Fibroblast of lung (primary cell): ENCODE measurements at places on chromosomes 5 and 9. TPM values are rescaled to one million over a fixed set of nuclear protein-coding genes. Genes with fewer than 3 reads are reported as not detected.

DNA sequence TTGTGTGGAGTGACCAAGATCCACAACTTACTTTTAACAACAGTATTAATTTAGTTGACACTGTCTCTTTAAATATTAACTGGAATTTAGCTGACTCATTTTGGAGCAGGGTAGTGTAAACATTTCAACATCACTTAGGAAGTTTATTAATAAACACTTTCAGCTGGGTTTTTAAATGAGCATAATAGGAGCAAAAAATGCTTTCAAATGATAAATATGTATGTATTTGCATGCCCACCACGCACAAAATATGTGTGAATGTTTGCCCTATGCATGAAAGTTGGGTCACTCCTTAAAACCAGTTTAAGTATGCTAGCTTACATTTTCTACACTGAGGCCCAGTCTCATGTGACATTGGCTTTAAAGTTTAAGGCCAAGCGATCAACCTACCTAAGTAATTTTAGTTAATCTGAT lies 2.9 kb downstream of the ZFAND5 start:
- DNase-seq, result peak; percentile 76

- DNase-seq, result no peak
Observed at GRCh38 chr9:15549611-15550010, 3.2 kb upstream of the CCDC171 start.

- DNase-seq, result no peak
Observed at GRCh38 chr9:136657974-136658848, 4.5 kb upstream of the EGFL7 start.

GRCh38 chr5:132595624-132596023 lies 38.8 kb downstream of the RAD50 start:
- DNase-seq, result no peak

DNA sequence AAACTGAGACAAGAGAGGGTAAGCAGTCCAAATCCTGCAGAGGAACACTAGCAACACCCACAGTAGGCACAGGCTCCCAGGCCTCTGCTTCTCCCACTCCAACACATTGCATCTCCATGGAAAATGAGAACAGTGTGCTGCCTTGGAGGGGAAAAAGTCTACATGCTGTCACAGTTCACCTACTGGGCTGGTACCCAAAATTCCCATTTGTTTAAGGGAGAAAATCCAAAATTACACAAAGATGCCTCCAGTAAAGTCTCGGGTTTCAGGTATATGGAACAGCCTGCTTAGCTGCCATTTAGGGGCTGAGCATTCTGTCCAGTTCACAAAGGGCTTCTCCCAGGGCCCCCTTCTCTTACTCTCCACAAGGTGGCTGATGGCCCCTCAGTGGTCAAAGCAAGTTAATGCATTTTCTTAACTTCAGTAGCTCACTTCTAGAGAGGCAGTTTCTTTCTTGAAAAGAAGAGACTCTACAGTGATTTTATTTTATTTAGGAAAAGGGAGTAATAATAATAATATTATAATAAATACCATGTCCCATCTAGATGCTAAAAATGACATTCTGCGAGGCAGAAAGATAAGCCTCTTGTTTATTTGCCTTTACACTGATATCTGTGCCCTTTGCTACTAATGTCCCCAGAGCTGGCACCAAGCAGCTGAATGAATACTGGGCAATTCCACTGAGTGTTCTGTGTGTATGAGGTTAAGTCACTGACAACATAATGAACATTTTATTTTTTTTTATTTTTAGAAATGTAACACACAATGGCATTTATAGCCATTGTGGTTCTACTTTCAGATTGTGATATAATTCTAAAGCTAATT lies 89.4 kb downstream of the RGS7BP start:
- peak; percentile 0 for DNase-seq

- peak; percentile 21 for DNase-seq
Observed at GRCh38 chr9:20353931-20354652, 268.2 kb downstream of the MLLT3 start.

DNA sequence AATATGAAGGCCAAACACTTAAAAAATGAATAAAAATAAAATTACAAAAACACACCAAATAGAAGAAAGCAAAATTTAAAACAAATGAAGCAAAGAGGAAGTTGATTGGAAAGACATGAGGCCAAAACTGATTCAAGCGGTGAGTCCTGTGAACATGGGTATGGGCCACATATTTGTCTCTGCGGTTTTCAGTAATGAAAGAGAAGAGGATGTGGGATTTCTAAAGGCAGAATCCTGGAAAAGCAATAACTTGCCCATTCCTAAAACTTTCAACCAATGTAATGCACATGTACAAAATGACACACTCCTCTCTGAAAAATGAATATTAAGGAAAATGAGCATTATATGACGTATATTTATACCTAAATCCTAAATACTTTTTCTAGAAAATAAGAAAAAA lies 263.7 kb downstream of the SEMA5A start:
- no peak for DNase-seq

DNA sequence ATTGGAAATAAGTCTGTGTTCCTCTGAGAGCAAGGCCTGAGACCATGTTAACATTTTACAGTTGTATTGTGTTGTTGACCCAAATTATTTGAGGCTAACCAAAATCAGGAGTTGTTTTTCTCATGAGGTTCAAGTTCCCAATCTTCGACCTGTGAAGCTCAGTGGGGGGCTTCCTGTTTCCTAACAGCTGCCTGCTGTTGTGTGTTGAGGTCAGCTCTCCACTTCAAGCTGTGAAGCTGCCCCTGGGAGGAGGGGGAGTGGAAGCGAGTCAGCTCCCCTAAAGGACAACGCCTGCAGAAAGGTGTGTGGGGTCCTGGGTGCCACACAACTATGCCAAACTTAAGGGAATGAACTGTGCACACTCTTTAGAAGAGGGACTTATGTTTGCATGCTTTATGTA lies 295.5 kb downstream of the IRX1 start:
- no peak for DNase-seq

DNA sequence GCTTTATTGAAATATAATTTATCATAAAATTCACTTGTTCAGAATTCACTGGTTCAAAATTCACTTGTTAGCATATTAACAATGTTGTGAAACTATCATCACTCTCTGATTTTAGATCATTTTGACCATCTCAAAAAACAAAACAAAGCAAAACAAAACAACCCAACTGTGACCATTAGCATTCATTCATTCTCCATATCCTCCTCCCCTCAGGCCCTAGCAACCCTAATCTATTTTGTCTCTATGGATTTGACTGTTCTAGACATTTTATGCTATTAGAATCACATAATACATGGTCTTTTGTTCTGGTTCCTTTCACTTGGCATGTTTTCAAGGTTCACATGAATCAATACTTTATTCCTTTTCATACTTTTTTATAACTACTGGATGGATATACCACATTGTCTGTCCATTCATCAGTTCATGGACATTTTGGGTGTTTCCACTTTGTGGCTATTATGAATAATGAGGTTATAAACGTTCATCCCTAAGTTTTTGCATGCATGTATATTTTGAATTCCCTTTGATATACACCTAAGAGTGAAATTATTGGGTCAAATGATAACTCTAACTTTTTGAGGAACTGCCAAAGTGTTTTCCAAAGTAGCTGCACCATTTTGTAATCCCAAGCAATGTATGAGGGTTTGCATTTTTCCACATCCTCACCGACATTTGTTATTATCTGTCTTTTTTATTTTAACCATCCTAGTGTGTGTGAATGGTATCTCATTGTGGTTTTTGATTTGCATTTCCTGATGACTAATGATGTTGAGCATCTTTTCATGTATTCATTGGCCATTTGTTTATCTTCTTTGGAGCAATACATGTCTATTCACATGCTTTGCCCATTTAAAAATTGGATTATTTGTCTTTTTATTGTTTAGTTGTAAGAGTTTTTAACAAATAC lies 304.1 kb downstream of the SH3GL2 start:
- no peak for DNase-seq

DNA sequence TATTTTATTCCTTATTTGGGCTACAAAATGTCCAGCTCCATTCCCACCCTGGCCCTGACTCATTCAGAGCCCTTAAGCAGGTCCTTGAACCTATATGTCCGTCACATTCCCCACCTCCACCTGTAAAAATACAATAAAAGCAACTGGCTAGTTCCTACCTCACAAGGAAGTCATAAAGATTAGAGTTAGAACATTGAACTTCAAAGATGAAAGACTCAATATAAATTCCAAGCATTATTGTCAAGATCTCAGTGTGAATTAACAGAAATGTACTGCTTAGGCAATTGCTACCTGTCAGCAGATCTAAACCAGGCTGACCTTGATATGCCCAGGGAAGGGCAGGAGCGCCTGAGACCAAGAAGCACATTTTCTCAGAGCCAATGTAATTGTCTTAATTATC lies 221.8 kb downstream of the ENC1 start:
- no peak for DNase-seq

- no peak for DNase-seq
Observed at GRCh38 chr9:127559247-127559680, 52.8 kb upstream of the STXBP1 start.

DNA sequence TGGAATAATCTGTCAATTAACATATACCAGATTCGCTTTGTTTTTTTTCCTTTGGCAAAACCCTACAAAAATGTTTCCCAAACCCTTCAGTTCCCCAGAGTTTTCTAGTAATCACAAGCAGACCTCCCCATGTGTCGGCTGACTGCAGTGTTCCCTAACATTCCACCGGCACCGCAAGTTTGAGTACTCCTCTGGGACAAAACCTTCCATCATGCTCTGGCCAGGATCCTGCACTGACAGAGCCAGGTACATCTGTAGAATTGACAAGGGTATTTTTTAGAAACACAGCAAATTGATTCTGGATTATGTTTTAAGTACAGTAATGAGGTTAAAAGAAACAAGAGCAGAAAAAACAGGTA lies 174.7 kb downstream of the GAS1 start:
- DNase-seq, result no peak

DNA sequence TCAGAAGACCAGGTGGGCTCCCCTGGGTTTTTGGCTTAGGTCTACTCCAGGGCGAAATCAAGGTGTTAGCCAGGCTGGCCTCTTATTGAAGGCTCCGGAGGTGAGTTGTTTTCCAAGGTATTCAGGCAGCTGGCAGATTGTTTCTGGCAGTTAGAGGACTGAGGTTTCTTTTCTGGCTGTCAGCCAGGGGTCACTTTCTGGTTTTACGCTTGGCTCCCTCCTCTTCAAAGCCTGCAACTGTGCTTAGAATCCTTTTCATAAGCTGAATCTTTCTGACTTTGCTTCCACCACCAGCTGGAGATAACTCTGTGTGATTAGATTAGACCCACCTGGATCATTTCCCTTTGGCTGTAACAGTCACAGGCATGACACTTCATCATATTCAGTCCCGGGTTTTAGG lies 24.6 kb downstream of the RFK start:
- peak; percentile 86 for DNase-seq

DNA sequence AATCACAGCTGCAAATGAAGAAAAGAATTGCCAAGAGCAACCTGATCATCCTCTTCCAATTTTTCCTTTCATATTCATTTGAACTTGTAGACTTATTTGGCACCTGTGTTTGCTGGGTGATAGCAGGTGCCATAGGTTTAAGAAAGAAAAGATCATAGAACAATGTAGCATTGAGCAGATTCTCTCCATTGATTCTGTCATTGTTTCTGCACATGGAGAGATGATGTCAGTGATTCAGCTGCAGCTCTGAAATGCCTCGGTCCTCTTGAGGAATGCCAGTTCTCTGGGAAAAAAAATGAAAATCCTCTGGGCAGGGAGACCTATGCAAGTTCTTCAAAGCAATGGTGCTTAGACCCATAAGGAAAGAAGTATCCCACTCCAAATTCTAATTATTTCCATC lies 418.1 kb upstream of the KLF4 start:
- DNase-seq, result no peak

DNA sequence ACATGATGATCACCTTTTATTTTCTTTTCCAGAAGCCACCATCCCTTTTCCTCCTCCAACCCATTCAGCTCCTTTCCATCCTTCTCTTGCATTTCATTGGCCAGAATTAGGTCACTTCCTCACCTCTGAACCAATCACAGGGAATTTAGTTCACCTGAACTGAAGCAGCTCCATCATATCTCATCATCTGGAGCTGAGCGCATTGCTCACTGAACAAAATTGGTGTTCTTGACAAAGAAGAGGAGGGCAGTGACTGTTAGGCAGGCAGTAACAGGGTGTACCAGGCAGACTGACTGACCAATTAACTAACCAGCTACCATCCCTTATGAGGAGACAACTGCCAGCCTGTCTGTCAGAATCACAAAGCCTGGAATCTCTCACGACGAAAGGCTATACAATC lies 1.8 kb upstream of the ZNF354A start:
- no peak for DNase-seq

- DNase-seq, result no peak
Observed at GRCh38 chr5:14861123-14861765, 10.3 kb downstream of the ANKH start.

- no peak for DNase-seq
Observed at GRCh38 chr5:135173662-135174290, 139.7 kb upstream of the PITX1 start.

GRCh38 chr5:6752236-6752635 lies 39.0 kb downstream of the TENT4A start:
- no peak for DNase-seq

DNA sequence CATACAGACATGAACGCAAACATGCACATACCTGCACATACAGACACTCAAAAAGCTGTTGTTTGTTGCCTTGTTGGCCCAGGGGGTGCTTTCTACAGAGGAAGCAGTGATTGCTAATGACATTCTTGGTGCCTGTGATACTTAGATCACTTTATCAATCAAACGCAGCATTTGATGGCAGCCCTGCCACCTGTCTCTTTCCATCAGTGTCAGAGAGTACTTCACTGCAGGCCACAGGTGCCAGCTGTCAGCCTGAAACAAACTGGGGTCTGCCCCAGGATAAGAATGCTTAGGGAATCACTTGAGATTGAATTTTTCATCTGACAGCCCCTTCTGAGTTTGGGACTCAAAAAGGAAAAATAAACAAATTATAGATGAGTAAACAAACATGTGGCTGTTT lies 388.9 kb upstream of the SGCD start:
- DNase-seq, result no peak

GRCh38 chr9:23850242-23850689 lies 24.2 kb upstream of the ELAVL2 start:
- DNase-seq, result peak; percentile 15

GRCh38 chr5:87277279-87277835 lies 9.7 kb downstream of the RASA1 start:
- DNase-seq, result peak; percentile 20

- DNase-seq, result peak; percentile 43
Observed at GRCh38 chr5:141359790-141360426, at the start of gene PCDHGB2. TSS of gene PCDHGB2 (plus strand) at chr5:141359994. CDS start at chr5:141360136, 142 bp downstream.

GRCh38 chr9:89352451-89352850 lies 34.2 kb downstream of the SECISBP2 start:
- DNase-seq, result no peak

- no peak for DNase-seq
Observed at GRCh38 chr5:95141141-95141540, 143.8 kb downstream of the MCTP1 start.

- peak; percentile 23 for DNase-seq
Observed at GRCh38 chr5:111681414-111682120, 75.4 kb downstream of the NREP start.

The CARD9 gene
- total RNA-seq, result 1.0 and 3.3 TPM in 2 replicates

The DTWD2 gene
- total RNA-seq, result 4.8 and 5.4 TPM in 2 replicates

The PCDHB9 gene
- total RNA-seq, result 0.26 and 0.99 TPM in 2 replicates

The CDO1 gene
- 4.6 and 6.9 TPM in 2 replicates for total RNA-seq

The AGXT2 gene
- not detected in 2 replicates for total RNA-seq

The C5orf52 gene
- not detected in 2 replicates for total RNA-seq

The ANGPTL2 gene
- total RNA-seq, result 108 and 163 TPM in 2 replicates

The PCDHA8 gene
- under 0.01 and 0.33 TPM in 2 replicates for total RNA-seq

The NDST1 gene
- total RNA-seq, result 18.2 and 38.5 TPM in 2 replicates

The OGN gene
- 1.3 and 6.2 TPM in 2 replicates for total RNA-seq
